Activated CD4-positive, alpha-beta T cell treated with anti-CD3 and anti-CD28 coated beads, Interleukin-10, Interleukin-2, amounts not matched to agents 100 ng/mL and 50 ng/mL, durations not matched to agents 16 hours and 8 hours (primary cell): ENCODE measurements at places on chromosomes 16 and 17.

- DNase-seq: no peak
Measured at GRCh38 chr17:2240541-2240940, 63.0 kb downstream of the SMG6 start.

DNA sequence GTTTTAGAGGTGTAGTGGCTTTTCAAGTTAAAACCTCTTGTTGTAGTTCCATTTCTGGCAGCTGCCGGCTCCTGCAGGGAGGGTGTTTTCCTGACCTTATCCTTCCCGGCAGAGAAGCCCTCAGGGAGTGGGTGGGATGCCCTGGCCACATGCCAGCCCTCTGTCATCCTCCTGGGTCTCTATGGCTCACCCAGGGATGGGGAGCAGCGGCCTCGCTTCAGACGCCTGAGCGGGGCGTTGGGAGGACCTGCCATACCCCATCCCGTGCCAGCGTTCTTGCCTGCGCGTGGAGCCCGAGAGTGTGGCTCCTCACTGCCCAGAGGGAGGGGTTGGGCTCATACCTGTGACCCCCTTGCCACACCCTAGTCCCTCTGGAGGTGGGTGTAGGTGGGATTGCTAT lies 11.9 kb downstream of the KCNJ12 start:
- no peak for DNase-seq

DNA sequence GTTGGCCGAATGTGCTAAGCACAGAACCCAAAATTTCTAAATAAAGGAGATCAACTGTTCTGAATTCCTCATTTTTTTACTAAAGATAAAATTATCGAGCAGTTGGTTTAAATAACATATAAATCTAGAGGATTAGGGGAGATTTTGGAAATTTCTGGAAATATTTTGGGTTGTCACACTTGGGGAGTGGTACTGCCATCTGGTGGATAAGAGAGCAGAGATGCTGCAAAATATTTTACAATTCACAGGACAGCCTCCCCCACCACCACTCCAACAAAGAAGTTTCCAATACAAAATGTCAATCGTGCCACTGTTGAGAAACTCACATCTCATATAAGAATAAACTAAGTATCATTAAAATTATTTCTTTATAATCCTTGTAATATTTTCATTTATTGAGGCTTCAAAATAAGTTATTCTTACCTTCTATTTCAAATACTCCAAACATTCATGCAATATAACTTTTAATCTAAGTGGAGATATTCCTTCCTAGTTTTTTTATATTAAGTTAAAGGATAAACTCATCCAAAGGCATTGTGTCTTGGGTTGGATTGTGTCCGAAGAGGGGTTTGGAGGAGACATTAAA lies 17.0 kb upstream of the ABCA8 start:
- DNase-seq: no peak

DNA sequence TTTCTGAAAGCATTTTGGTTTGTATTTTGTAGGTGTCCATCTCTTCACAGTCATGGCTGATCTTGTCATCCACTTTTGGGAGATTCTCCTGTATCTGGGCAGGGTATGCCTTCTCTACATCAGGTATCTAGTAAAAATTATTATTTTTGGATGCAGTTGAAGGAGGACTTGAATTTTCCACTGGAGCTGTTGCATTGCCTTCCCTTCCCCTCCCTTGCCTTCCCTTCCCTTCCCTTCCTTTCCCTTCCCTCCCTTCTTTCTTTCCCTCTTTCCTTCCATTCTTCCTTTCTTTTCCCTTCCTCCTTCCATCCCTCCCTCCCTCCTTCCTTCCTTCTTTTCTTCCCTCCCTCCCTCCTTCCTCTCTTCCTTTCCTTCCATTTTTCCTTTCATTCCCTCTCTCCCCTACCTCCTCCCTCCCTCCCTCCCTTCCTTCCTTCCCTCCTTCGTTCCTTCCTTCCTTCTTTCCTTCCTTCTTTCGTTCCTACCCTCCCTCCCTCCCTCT lies 33.8 kb upstream of the CPHXL start:
- no peak for DNase-seq

DNA sequence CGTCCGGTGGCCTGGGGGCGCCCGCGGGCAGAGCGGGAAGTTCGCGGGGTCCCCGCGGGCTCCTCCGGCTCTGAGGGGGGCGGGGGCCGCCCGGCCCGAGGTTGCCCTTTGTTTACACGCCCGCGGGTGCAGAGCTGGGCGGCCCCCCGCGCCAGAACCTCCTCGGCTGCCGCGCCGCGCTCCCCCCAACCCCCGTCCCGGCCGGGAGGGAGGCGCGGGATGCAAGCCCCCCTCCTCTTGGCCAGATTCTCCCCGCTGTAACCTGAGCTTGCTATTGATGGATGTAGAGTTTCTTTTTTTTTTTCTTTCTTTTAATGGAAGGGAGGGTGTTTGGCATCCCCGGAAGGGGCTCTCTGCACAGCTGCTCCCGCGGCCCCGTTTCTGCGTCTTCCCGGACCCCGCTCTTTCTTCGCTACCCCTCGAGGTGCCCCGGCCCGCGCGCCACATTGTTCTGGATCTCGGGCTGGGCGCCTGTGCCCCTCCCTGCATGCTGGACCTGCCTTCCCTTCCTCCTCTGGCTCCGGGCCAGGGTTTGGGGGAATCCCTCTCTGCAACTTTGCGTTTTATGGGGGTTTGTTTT lies 646 bp downstream of the CBX2 start:
- DNase-seq: no peak

DNA sequence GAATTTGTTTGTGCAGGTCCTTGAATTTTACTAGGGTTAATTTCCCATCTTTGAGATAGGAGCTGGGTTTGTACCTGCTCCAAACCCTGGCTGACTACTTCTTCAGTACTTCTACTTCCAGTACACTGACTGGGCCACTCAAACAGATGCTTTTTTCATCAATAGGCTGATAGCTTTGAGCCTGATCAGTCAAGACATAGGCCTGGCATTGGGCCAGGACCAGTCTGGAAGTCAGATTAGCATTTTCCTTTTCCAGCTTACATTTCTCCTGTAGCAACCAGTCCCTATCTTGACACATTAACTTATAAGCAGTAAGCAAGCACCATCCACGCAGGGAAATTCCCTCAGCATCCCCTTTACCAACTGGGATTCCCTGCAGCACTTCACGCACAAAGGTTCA lies 7.5 kb upstream of the TMEM101 start:
- DNase-seq: no peak

- DNase-seq: no peak
Measured at GRCh38 chr17:81837641-81838040, 2.8 kb upstream of the PPP1R27 start.

DNA sequence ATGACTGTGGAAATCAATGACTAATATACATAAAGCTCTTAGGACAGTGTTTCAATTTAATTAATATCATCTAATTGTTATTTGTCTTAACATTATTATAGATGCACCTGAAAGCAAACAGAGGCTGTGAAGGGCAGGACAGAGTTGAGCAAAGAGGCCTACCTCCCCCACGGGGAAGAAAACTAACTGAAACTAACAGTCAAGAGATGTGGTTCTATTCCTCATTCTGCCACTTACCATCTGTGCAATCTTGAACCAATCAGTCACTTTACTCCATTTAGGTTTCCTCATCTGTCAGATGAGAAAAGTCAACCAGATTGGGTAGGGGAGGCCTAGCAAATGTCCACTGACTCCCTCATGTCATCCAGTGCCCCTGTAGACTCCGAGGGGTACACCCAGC lies 59.1 kb downstream of the C17orf67 start:
- DNase-seq: no peak

GRCh38 chr16:58628845-58629732 lies 537 bp downstream of the CNOT1 start:
- peak; percentile 64 for DNase-seq

DNA sequence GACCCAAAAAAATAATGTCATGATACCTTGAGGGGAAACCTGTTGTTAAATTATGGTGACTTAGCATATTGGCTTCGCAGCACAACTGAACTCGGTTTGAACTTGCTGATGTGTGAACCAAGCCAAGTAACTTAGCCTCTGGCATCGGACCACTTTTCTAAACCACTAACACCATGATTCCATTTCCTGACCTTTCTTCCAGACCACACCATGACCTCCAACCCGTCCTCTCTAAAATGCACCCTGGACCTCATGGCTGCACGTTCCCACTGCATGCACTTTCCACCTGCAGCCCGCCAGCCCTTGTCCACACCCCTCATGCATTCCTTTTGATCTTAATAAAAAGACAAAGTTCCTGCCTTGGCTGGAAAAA lies 29.3 kb downstream of the DYNLRB2 start:
- peak; percentile 69 for DNase-seq

GRCh38 chr16:86763819-86764218 lies 185.5 kb downstream of the FOXL1 start:
- DNase-seq: no peak

DNA sequence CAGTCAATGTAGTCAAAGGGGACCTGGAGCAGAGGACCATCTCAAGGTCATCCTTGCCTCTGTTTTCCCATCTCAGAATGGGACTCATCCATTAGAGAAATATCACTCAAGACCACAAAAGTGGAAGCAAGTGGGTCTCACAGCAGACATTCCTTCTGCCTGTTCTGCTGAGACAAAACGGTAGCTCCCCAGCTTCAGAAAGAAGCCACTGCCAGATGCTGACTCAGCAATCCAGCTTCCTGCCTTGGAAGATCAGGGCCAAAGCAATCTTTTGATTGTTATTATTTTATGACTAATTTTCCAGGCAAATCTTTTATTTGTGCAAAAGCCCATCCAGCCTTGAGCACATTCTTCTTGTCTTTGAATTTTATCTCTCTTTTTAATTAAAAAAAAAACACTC lies 86.8 kb downstream of the CCT6B start:
- DNase-seq: no peak
